ENCODE measurements at places on chromosomes 12 and 14.

GRCh38 chr14:100826391-100827100 lies 628 bp downstream of the MEG3 start:
- no peak overlapping the region for H3K27ac ChIP-seq
- H3K27me3 ChIP-seq: no peaks in the 10 kb centered on the region

DNA sequence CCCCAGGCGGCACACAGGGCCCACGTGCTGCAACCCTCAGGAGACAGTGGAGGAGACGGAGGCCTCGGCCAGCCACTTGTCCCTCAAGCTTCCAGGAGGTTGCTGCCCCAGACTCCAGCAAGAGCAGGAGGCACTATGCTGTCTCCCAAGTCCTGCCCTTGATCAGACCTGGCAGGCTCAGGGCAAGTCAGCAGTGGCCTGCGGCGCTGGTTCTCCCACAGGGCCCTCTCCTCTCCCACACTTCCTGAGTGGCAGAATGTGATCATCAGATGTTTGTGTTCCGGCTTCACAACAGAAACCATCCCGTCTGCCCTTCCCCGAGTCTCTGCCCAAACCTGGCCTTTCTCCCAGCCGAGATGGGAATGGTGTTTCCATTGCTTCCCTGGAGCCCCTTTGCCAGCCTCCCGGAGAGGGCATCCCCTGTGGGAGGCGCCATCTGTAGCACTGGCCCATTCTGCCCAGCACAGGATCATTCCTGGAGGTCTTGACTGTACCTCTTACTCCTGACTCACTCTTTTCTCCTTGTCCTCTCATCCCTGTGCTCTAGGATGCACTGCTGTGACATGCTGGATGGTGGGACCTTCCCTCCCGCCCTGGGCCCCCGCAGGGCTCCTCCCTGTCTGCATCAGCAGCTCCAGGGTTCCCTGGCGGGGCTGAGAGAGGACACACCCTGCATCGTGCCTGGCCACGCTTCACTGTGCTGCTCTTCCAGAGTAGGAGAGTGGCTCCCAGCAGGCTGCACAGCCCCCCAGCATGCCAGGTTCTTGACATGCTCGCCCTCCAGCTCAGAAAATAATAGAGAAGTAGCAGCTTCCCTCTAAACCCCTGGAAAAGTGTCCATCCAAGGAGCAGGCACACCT lies 114.7 kb upstream of the FKBP4 start:
- no peak overlapping the region for H3K4me3 ChIP-seq
- DNase-seq: no peak
- no peak overlapping the region for H3K27ac ChIP-seq
- H3K36me3 ChIP-seq: no peaks in the 10 kb centered on the region
- no peaks in the 10 kb centered on the region for H3K27me3 ChIP-seq
- no peaks in the 10 kb centered on the region for H3K4me1 ChIP-seq

GRCh38 chr14:94066089-94066676 lies 14.8 kb downstream of the DDX24 start:
- no peaks in the 10 kb centered on the region for H3K36me3 ChIP-seq
- peak overlapping the region; percentile 93 for H3K27ac ChIP-seq
- H3K4me1 ChIP-seq: peaks cover 15% of the 10 kb centered on the region
- H3K27me3 ChIP-seq: no peaks in the 10 kb centered on the region

GRCh38 chr14:35865611-35866324 lies 39.6 kb downstream of the BRMS1L start:
- no peaks in the 10 kb centered on the region for H3K36me3 ChIP-seq
- DNase-seq: no peak
- no peak overlapping the region for H3K4me3 ChIP-seq
- no peak overlapping the region for H3K27ac ChIP-seq

DNA sequence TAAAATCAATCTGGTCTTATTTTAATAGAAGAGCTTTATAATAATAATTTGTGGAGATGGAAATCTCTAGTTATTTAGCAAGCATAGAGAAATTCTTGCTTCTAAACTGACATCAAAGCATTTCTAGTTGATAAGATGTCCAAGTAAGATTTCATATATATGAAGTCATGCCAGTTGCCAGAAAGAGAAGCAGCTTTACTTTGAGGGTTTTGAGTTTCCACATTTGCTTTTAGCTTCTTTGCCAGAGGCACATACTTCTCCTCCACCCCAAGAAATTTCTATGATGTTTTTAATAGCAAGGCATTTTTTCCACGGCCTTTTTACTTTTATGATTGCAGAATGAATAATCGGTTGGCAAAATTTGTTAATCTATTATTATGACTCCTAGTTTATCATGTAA lies 24.2 kb upstream of the YAF2 start:
- no peak for DNase-seq
- no peaks in the 10 kb centered on the region for H3K4me1 ChIP-seq
- no peak overlapping the region for H3K4me3 ChIP-seq
- H3K36me3 ChIP-seq: no peaks in the 10 kb centered on the region
- H3K27ac ChIP-seq: no peak overlapping the region

DNA sequence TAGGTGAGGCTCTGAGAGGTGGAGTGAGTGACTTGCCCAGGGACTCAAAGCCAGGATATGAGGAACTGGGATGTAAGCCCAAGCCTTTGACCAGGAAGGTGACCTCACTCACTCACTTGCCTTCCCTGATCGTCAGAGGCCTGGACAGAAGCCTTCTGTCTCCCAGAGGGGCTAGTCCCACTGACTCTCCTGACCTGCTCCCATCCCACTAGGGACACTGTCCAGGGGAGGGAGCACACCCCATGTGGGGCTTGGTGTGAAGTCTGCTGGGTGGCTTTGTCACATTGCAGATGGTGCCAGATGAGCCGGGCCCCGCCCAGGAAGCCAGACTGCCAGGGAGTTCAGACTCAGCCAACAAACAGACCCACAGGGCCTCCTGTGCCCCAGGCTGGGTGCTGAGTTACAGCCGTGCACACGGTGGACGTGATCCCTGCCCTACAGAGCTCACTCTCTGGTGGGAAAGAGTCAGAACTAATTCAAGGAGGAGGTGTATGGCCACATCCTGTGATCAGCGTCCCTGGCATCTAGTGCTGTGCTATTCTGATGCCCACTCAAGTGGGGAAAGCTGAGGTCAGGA lies 28.3 kb downstream of the MMAB start:
- H3K27ac ChIP-seq: no peak overlapping the region
- DNase-seq: no peak
- H3K4me1 ChIP-seq: no peaks in the 10 kb centered on the region
- H3K27me3 ChIP-seq: peaks cover 2% of the 10 kb centered on the region

GRCh38 chr12:52221912-52222457 lies 11.1 kb upstream of the KRT7 start:
- H3K4me1 ChIP-seq: peaks cover 4% of the 10 kb centered on the region
- no peaks in the 10 kb centered on the region for H3K27me3 ChIP-seq
- H3K27ac ChIP-seq: peak overlapping the region; percentile 17
- H3K36me3 ChIP-seq: no peaks in the 10 kb centered on the region
- peak; percentile 64 for DNase-seq

DNA sequence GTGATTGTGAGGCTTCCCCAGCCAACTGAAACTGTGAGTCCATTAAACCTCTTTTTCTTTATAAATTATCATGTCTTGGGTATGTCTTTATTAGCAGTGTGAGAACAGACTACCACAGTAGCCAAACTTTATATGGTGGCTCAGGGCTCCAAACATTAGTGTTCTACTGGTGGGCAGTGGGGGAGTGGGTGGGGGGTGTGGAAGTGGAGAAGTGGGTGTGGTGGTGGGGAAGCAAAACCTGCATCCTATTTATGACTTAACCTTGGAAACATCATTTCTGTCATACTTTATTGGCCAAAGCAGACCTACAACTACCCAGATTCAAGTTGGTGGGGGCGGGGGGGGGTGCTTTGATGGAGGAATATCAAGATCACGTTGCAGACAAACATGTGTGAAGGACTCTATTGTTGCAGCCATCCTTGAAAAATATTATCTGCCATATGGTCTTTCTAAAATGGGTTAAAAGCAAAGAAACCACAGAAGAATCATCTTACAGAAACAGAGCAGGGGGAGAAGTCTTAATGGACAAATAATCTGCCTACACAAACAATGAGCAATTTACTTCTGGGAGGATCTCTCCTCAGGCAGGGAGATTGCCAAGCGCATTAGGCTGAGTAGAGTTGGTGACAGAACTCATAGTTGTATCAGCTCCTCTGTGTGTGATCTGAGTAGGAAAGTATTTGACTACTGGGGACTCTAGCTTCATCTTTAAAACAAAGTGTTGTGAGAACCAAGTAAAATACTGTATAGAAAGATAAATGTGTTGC lies 1.4 kb upstream of the PWP1 start:
- no peak for DNase-seq
- no peaks in the 10 kb centered on the region for H3K36me3 ChIP-seq
- peak overlapping the region; percentile 95 for H3K27ac ChIP-seq
- H3K4me1 ChIP-seq: peaks cover 6% of the 10 kb centered on the region

DNA sequence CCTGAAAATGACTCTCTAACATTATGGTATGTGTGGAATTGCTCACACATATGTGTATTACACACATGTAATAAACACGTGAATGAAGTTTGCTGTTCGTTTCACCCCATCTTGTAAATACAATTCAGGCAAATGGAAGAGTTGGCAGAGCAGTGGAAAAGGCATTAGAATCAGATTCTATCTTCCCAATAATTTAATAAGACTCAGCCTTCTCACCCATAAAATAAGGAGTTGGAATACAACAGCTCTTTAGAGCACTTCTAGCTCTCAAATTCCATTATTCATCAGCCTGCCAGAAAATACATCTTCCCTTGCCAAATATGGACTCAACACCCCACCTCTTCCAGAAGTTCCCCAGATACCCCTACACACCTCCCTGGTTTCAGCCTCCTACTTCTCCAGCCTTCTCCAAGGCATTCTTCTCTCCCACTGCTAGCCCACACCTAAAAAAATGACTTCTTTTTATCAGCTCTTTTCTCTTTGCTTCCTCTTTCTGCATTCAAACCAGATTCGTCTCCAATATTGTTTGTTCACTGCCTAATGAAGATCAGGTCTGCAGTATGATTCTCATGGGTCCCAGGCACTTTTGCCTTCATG lies 66.2 kb upstream of the DYRK2 start:
- no peak for DNase-seq
- H3K4me1 ChIP-seq: no peaks in the 10 kb centered on the region
- no peaks in the 10 kb centered on the region for H3K36me3 ChIP-seq
- H3K27ac ChIP-seq: no peak overlapping the region

GRCh38 chr14:55454264-55455002 lies 14.0 kb upstream of the TBPL2 start:
- H3K36me3 ChIP-seq: no peaks in the 10 kb centered on the region
- DNase-seq: peak; percentile 72
- peaks cover 17% of the 10 kb centered on the region for H3K4me1 ChIP-seq
- H3K27me3 ChIP-seq: no peaks in the 10 kb centered on the region

DNA sequence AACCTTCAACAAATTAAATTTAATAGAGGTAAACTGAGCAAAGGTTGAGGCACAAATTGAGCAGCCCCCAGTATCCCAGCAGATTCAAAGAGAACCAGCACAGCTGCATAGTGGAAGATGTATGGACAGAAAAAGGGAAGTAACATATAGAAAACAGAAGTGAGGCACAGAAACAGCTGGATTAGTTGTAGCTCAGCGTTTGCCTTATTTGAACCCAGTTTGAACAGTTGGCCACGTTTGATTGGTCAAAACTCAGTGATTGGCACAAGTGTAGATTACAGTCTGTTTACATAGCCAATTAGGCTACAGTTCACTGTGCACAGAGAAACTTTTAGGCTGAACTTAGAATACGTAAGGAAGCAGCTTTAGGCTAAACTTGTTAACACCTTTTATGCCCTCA lies 315.5 kb downstream of the RMST start:
- H3K36me3 ChIP-seq: no peaks in the 10 kb centered on the region
- H3K4me1 ChIP-seq: no peaks in the 10 kb centered on the region
- no peak overlapping the region for H3K4me3 ChIP-seq
- H3K27ac ChIP-seq: no peak overlapping the region

- H3K4me3 ChIP-seq: peak overlapping the region; percentile 91
- no peaks in the 10 kb centered on the region for H3K27me3 ChIP-seq
- peak overlapping the region; percentile 100 for H3K27ac ChIP-seq
- H3K36me3 ChIP-seq: no peaks in the 10 kb centered on the region
Observed at GRCh38 chr12:53219956-53220693, 11.9 kb downstream of the RARG start.

- H3K4me1 ChIP-seq: peaks cover 21% of the 10 kb centered on the region
- no peaks in the 10 kb centered on the region for H3K36me3 ChIP-seq
- H3K27ac ChIP-seq: no peak overlapping the region
- DNase-seq: no peak
- H3K27me3 ChIP-seq: no peaks in the 10 kb centered on the region
Observed at GRCh38 chr14:99805757-99806439, 12.7 kb downstream of the EML1 start.

- no peaks in the 10 kb centered on the region for H3K27me3 ChIP-seq
- H3K36me3 ChIP-seq: no peaks in the 10 kb centered on the region
- no peak for DNase-seq
- H3K4me1 ChIP-seq: no peaks in the 10 kb centered on the region
- no peak overlapping the region for H3K4me3 ChIP-seq
Observed at GRCh38 chr14:55389330-55389729, 22.3 kb downstream of the ATG14 start.

- no peak for DNase-seq
- H3K4me1 ChIP-seq: peaks cover 8% of the 10 kb centered on the region
- no peak overlapping the region for H3K4me3 ChIP-seq
- H3K27me3 ChIP-seq: no peaks in the 10 kb centered on the region
- H3K27ac ChIP-seq: peak overlapping the region; percentile 72
Observed at GRCh38 chr14:39219075-39219499, 14.6 kb upstream of the MIA2 start.

- H3K36me3 ChIP-seq: no peaks in the 10 kb centered on the region
Observed at GRCh38 chr14:88825078-88825458, 617 bp downstream of the TTC8 start.

- H3K27ac ChIP-seq: peak overlapping the region; percentile 72
- H3K4me3 ChIP-seq: no peak overlapping the region
- H3K36me3 ChIP-seq: no peaks in the 10 kb centered on the region
- peaks cover 31% of the 10 kb centered on the region for H3K4me1 ChIP-seq
Observed at GRCh38 chr12:92540782-92541423, 161.9 kb upstream of the PLEKHG7 start.

GRCh38 chr12:28308891-28309290 lies 118.6 kb downstream of the CCDC91 start:
- H3K27me3 ChIP-seq: no peaks in the 10 kb centered on the region
- no peak overlapping the region for H3K4me3 ChIP-seq
- no peaks in the 10 kb centered on the region for H3K4me1 ChIP-seq
- no peaks in the 10 kb centered on the region for H3K36me3 ChIP-seq
- DNase-seq: no peak

DNA sequence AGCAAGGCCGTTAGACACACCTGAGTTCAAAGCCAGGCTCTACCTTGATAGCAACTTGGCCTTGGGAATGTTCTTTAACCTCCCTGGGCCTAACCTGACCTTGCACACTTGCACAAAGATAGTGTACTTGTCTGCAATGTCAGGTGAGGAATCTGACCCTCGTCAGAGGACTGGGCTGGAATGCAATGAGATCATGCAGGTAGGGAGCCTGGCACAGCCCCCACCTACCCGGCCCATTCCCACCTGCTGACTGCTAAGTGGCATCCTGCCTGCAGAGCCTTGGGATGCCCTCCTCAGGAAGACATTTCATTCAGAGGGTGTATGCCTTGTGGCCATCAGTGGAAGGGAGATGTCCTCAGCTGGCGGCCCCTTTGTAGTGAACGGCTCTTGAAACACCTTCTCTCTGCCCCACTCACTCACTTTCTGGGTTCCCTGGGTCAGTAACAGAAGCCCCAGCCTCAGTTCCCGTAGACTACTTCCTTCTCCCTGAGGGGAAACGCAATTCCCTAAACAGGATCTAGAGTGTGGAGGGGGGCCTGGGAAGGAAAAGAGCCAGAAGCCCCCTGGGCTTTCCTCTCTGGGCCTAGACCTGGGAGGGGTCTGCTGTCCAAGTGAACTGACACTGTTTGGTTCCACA lies 68.0 kb upstream of the DICER1 start:
- H3K27me3 ChIP-seq: no peaks in the 10 kb centered on the region
- H3K4me1 ChIP-seq: peaks cover 35% of the 10 kb centered on the region
- H3K27ac ChIP-seq: no peak overlapping the region
- H3K36me3 ChIP-seq: no peaks in the 10 kb centered on the region
- H3K4me3 ChIP-seq: no peak overlapping the region
- DNase-seq: no peak

Measured in hepatocyte (in vitro differentiated cells).